ENCODE measurements at places on chromosomes 16 and 17.

DNA sequence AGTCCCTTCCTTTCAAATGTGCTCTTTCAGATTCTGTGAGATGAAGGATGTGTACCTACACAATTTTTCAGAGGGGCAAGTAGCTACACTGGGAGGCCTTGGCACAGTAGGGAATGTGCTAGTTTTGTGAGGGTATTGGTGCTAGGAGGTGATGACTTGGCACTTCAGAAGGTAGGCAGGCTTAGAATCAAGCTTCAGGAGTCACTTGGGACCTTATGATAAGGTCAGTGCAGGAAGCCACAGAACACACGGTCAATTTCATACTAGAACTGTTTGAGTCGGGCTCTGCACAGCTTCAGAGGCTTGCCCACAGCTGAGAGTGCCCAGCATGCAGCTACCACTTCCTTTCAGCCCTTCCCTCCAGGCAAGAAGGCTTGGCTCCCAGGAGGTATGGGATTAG lies 6.1 kb downstream of the CMTM1 start:
- DNase-seq = no peak

GRCh38 chr16:12467418-12468210 lies 336.1 kb downstream of the CPPED1 start:
- DNase-seq = no peak

GRCh38 chr16:77398495-77398894 lies 36.3 kb downstream of the ADAMTS18 start:
- no peak for DNase-seq

GRCh38 chr16:26120729-26121128 lies 429.0 kb downstream of the HS3ST4 start:
- DNase-seq = no peak

DNA sequence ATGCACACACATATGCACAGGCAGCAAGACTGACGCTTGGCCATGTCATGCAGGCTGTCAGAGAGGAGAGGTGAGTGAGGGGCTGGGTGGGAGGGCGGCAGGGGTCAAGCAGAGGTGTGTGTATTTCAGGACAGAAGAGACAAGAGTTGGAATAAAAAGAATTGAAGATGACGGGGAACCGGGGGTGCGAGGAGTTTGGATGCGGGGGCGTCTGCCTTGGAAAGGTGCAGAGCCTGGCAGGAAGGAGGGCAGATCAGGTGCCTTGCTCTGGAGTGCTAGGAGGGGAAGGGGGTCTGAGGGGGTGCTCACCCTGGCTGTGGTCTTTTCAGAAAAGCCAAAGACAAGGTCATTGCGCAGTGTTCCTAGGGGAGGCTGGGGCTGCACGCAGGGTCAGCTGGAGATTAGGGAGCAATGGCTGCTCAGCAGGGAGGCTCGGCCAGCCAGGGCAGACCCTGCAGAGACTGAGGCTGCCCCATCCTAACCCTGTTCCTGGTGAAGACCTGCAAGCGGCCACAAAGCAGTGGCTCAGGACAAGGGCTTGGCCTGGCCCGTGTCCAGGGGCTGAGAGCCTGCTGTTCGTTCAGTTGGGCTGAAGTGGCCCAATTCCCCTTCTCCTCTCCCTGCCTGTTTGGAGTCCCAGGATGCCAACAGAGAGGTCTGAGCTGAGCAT lies 23.7 kb upstream of the CBX4 start:
- no peak for DNase-seq

DNA sequence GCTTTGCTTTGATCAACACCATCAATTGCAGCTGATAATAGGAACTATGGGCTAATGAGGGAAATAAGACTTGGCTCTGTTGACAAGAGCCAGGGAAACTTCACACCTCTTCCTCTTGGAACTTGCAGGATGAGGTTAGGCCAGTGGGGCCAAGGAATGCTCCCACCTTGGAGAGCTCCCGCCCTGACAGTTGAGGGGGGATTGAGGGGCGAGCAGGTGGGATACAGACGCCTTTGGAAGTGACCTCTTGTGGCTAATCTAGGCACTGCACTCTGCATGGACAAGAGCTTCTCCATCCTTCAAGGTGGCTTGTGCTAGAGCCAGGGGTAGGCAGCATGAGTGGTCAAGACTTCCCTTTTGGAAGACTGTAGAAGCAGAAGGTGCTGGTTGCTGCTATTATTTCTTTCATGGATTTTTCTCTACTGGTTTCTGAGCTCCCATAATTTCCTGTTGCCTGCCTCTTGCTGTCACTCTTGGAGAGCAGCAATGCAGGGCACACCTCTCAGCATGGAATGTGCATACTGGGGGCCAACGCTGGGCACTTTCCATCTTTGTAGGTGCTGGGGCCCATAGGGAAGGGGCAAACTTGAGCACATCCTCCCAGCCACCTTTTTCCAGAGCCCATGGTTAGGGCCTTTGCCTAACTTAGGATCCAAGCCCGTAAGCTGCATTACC lies 2.3 kb upstream of the PHF12 start:
- DNase-seq = peak; percentile 26

DNA sequence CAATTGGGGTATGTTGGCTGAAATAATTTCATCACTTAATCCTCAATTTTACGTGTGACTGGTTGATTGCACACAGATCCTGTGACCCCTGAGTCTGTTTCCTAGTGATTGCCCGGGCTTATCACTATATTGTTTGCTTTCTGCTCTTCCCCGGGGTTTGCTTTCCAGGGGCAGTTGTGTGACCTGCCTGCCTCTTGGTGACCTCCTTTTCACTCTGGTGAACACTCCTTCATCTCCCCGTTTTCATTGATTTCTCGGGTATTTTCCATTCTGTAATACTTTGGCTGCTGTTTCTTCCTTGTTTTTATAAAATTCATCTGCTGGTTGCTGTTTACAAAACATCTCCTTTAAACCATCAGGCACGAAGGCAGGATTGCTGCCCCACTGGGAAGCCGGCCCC lies 36.0 kb downstream of the NTN1 start:
- DNase-seq = peak; percentile 63

DNA sequence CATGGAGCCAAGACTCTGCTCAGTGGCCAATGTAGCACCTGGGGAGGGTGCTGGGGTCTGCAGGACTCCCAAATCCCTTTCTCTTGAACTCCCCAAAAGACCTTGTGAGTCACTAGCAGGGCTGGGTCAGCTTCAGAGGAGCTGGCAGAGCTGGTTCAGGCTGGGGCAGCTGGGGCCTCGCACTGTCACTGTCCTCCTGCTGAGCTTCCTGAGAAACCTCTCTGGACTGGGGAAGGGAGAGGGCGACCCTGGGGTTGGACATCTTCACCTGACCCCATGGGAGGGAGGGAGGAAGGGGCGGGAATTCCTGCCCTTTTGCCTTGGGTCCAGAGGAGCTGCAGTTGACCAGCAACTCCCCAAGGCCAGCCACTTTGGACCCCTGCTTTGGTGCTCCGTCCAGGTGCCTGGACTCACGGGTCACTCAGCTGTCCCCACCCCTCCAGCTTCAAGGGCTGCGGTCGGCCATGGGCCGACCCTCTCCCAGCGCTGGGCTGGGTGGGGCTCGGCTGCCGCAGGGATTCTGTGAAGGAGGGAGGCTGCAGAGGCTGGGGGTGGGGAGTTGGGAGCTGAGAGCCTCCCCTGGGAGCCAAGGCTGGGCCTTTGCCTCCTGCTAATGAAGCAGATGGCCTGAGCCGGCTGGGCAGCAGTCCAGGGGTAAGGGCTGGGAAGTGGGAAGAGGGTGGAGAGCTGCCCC lies 9.2 kb downstream of the FMNL1 start:
- no peak for DNase-seq

DNA sequence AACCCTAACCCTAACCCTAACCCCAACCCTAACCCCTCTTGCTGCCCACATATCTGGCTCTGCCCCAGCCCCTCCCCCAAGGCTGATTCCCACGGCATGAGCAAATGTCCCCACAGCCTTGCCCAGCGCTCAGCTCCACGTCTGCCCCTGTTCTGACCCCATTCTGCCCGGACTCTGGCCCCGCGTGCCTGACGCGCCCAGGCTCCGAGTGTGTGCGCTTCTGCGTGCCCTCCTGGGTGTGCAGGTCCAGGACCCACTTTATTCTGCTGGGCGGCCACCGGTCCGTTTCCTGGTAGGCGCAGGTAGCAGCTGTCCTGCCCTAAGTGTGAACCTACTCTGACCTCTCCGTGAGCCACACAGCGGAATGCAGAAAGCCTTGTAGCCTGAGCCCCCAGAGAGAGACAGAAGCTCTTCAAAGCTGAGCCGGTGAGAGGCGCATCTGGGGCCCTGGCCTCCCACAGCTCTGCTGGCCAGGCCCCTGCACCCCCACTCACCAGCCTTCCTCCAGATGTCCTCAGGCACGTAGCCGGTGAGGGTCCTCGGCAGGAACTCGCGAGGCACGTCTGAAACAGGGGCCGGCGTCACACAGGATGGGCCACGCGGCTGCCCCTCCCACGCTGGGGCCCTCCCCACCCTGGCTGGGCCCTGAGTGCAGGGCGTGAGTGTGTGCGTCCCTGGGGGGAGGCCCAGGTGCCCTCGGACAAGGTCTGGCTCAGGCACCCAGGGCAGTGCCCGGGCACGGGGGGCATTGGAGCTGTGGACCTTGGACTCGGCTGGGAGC lies 14.0 kb upstream of the PABPN1L start:
- DNase-seq = no peak

- peak; percentile 71 for DNase-seq
Observed at GRCh38 chr17:4420692-4421131, 13.0 kb upstream of the SPNS3 start.

DNA sequence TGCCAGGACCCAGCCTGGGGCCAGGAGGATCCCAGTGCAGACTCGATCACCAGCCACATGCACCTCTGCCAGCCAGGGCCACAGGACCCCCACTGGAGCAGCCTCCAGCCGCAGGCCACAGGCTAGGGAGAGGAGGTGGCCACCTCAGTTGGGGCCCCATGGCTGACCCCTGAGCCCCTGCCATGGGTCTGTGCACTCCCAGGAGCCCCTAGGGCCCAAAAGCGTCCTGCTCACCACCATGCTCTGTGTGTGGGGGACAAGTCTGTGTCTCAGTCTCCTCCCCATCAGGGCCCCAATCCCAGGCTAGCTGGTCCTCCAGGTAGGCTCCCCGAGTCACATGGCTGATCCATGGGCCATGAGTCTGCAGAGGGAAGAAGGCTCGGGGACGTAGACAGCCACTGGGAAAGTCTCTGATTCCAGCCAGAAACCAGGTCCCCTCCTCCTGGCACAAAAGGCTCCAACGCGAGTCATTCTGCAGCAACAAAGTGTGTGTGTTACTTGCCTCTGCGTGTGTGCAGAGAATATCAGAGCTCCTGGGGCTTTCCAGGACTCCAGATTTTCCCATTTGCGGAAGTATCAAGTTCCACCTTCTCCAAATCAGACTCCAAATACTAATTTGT lies 6.1 kb upstream of the PRSS8 start:
- peak; percentile 58 for DNase-seq

GRCh38 chr16:85389679-85390470 lies 223.2 kb upstream of the GSE1 start:
- no peak for DNase-seq

GRCh38 chr16:14074544-14074943 lies 3.4 kb downstream of the MRTFB start:
- no peak for DNase-seq

- DNase-seq = no peak
Observed at GRCh38 chr17:50474523-50474922, 4.1 kb upstream of the RSAD1 start.

DNA sequence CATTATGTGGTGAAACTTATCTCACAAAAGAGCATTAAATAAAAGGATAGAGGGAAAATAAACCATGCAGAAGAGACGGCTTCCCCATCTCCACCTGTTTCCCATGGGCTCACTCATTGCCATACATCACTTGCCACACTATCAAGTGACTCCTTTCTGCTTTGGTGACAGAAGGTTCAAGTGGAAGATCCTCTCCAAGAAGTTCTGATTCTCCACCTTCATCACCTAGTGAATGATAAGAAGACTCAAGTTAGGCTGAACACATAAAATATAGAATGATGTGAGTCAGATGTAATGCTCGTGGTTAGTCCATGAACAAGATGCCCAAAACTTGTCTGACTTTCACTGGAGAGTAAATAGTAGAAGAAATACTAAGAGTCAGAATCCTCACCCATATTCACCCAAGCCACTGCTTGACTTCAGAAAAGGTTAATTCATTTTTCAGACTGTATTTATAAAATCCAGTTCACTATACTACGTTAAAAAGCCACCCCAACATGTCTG lies 100.1 kb upstream of the TOB1 start:
- DNase-seq = no peak

Measured in NCI-H146 (cell line).